Osteoblast (primary cell): ENCODE measurements at places on chromosomes 1 and 21. TPM values are rescaled to one million over a fixed set of nuclear protein-coding genes. Genes with fewer than 3 reads are reported as not detected.

GRCh38 chr1:101064697-101065096, 39.1 kb upstream of the DPH5 start:
- no peak overlapping the region for H3K27ac ChIP-seq
- no peak overlapping the region for H3K4me3 ChIP-seq
- H3K4me1 ChIP-seq: no peaks in the 10 kb centered on the region
- no peaks in the 10 kb centered on the region for H3K27me3 ChIP-seq
- no peaks in the 10 kb centered on the region for H3K36me3 ChIP-seq

DNA sequence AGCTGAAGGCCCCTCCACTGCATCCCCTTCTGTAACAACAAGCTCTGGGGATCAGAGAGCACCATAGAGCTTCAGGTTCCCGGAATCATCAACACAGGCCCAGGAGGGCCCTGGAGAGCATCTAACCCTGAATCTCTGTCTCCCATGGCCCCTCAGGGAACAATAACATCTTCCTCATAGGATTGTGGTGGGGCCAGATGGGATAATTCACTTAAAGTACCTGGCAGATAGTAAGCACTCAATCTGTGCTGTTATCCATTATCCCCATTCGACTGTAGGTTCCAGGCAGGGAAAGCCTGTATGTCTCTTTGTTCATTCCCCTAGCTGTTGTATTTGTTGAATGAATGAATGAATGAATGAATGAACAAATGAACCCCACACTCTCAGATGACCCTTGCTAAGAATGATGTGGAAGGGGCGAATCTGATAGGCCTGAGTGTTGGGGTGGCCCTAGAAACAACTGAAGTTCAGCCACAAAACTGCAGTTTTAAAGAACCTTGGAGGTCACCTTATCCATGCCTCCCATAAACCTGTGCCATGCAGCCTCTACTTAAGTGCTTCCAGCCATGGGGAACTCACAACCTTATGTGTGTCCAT, 14.5 kb downstream of the LAPTM5 start:
- no peaks in the 10 kb centered on the region for H3K4me1 ChIP-seq
- no peak overlapping the region for H3K27ac ChIP-seq
- H3K27me3 ChIP-seq: peaks cover 9% of the 10 kb centered on the region
- H3K4me3 ChIP-seq: no peak overlapping the region
- DNase-seq: peak; percentile 87

The UBXN10 gene
- under 0.01 TPM in 1 of 2 replicates, not detected in the other for total RNA-seq

GRCh38 chr21:38258521-38259485, 2.0 kb downstream of the KCNJ15 start:
- H3K27ac ChIP-seq: peak overlapping the region; percentile 89
- peaks cover 42% of the 10 kb centered on the region for H3K4me1 ChIP-seq
- H3K4me3 ChIP-seq: peak overlapping the region; percentile 12
- H3K36me3 ChIP-seq: no peaks in the 10 kb centered on the region
- peak; percentile 63 for DNase-seq
- no peaks in the 10 kb centered on the region for H3K27me3 ChIP-seq

GRCh38 chr1:173682184-173682583, 12.5 kb upstream of the ANKRD45 start:
- DNase-seq: no peak
- H3K27ac ChIP-seq: no peak overlapping the region
- H3K27me3 ChIP-seq: no peaks in the 10 kb centered on the region
- H3K4me1 ChIP-seq: no peaks in the 10 kb centered on the region

GRCh38 chr1:229434641-229435051, 752 bp upstream of the ACTA1 start:
- no peaks in the 10 kb centered on the region for H3K36me3 ChIP-seq
- no peak for DNase-seq
- no peak overlapping the region for H3K4me3 ChIP-seq
- no peaks in the 10 kb centered on the region for H3K4me1 ChIP-seq

The PLEKHN1 gene
- 0.36 and 0.88 TPM in 2 replicates for total RNA-seq

- peak; percentile 39 for DNase-seq
- no peak overlapping the region for H3K27ac ChIP-seq
- no peaks in the 10 kb centered on the region for H3K27me3 ChIP-seq
Observed at GRCh38 chr1:40774266-40774998, 9.2 kb upstream of the KCNQ4 start.

The PRKAA2 gene
- 0.88 and 1.1 TPM in 2 replicates for total RNA-seq

DNA sequence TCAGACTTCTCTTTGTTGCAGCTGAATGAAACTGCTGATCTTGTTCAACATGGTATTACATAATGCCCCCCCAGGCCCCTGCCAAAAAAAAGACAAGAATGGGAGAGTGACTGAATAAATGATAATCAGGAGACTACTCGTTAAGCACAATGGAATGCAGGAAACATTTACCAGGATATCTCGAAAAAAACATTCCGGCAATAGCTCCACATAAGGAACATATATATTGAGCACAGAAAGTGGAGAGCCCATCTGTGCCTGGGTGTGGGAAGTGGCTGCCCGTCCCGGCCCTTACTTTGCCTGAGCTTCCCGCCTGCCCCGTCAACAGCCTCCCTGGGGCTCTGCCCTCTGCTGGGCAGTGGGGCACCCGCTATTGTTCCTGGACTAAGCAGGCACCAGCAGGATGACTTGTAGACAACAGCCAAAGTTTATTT, 13.3 kb downstream of the TRIM11 start:
- peaks cover 12% of the 10 kb centered on the region for H3K4me1 ChIP-seq
- no peak overlapping the region for H3K4me3 ChIP-seq
- H3K36me3 ChIP-seq: peaks cover 34% of the 10 kb centered on the region
- no peaks in the 10 kb centered on the region for H3K27me3 ChIP-seq
- DNase-seq: peak; percentile 97
- peak overlapping the region; percentile 12 for H3K27ac ChIP-seq

DNA sequence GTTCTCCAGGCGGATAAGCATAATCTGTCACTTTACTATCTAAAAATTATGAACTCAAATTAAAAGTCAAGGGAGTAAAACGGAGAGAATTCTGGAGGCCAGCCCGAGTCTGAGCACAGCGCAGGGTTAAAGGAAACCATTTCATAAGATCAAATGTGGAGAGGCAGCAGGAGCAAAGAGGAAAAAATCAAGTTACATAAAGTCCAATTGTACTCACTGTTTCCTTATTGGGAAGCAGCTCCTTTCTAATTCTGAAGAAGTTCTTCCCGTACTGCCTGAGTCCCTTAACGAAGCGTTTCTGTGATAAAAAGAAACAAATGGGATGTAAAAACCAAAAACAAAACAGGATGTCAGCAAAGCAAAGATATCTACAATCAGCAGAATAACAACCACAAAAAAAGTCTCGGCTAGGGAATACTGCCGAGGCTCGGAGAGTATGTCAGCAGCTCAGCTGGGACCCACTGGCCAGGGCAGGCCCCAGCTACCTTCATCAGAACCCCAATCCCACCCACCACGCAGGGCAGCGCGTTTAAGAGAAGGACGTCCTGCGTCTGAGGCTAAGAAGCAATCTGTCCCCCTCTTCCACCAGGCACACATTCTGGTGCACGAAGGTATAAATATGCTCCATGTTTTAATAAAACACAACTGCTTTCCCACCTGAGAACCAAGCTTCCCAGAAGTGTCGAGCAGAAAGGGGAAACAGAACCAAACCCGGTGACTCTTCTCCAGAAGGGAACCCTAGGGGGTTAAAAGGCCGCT, 104.8 kb downstream of the SLC45A1 start:
- peak; percentile 79 for DNase-seq
- peaks cover 32% of the 10 kb centered on the region for H3K36me3 ChIP-seq
- no peaks in the 10 kb centered on the region for H3K27me3 ChIP-seq
- H3K4me1 ChIP-seq: peaks cover 46% of the 10 kb centered on the region

- H3K36me3 ChIP-seq: no peaks in the 10 kb centered on the region
- no peak overlapping the region for H3K27ac ChIP-seq
- H3K4me1 ChIP-seq: no peaks in the 10 kb centered on the region
- no peaks in the 10 kb centered on the region for H3K27me3 ChIP-seq
- H3K4me3 ChIP-seq: no peak overlapping the region
- DNase-seq: no peak
Observed at GRCh38 chr1:6082430-6082971, 36.8 kb downstream of the KCNAB2 start.

GRCh38 chr1:94858276-94858675, 38.1 kb downstream of the SLC44A3 start:
- no peak overlapping the region for H3K27ac ChIP-seq
- no peaks in the 10 kb centered on the region for H3K27me3 ChIP-seq
- no peak for DNase-seq
- H3K4me3 ChIP-seq: no peak overlapping the region
- no peaks in the 10 kb centered on the region for H3K36me3 ChIP-seq

- no peak overlapping the region for H3K4me3 ChIP-seq
- no peak for DNase-seq
- peaks cover 6% of the 10 kb centered on the region for H3K27me3 ChIP-seq
- no peak overlapping the region for H3K27ac ChIP-seq
Observed at GRCh38 chr1:48038270-48038767, 41.1 kb upstream of the TRABD2B start.

DNA sequence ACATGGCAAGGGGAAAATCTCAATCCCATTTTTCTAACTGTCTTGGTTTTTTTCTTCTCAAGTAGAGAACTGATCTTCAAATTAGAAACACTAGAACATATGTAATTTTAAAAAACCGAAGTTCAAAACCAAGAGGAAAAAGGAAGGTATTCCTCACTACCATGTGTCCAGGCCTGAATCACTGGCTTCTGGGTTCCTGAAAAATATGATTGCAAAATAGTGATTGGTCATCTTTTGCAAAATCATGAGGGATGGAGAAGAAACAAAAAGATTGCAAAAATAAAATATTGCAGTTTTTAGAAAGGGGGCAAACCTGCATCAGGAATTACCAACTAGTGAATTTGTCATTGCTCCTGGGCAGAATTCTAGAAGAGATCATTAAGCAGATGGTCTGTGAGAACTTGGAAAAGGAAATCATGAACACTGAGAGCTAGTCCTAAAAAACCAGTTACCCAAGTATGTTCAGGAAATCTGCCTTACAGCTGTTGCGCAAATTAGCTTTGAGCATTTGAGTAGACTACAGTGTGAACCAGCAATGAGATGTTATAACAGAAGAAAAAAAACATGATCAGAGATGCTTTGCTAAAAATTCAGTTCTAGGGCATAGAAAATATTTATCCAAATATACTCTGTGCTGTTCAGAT, 49.4 kb downstream of the SPATA46 start:
- no peaks in the 10 kb centered on the region for H3K4me1 ChIP-seq
- no peak overlapping the region for H3K27ac ChIP-seq
- H3K27me3 ChIP-seq: peaks cover 41% of the 10 kb centered on the region

DNA sequence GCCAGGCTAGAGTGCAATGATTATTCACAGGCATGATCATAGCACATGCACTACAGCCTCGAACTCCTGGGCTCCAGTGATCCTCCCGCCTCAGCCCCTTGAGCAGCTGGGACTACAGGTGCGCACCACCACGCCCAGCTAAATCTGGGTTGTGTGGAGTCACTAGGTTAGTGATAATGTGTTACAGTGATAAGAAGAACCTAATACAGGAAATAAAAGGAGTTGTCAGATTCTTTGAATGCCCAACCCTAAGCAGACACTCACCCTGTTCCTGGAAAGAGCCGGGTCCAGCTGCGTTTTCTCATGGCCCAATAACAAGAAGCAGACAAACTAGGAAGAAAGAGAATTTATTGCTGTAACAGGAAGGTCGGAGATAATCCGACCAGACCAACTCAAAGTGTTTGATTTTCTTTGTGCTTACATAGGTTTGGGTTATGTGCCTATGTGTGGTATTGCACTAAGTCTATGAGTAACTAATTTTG, 8.8 kb downstream of the IFNGR2 start:
- no peak overlapping the region for H3K4me3 ChIP-seq
- peaks cover 46% of the 10 kb centered on the region for H3K36me3 ChIP-seq
- no peak overlapping the region for H3K27ac ChIP-seq
- no peaks in the 10 kb centered on the region for H3K27me3 ChIP-seq

DNA sequence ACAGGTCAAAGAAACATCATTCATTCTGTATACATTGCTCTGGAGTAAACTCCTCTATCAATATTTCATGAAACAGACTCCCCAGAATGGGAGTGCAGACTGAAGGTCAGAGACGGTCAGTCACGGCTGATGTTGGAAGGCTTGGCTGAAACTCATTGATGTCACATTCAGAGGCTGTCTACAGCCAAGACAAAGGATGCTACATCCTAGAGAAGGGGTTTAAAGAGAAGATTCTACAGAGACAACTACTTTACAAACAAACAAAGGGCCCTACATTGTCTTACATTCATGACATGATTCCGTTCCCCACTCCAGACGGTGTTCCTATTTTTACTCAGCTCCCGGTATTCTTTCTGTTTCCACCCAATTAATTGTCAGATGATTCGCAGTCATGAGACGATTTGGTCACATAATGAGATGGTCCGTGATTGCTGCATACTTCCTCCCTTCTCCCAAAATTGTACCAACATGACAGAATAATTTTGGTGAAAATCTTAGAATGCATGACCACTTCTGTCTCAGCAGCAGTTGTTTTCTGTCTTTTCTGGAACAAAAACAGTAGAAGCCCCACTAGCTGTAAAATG, 73.8 kb upstream of the VAV3 start:
- H3K27me3 ChIP-seq: peaks cover 2% of the 10 kb centered on the region
- DNase-seq: no peak
- H3K36me3 ChIP-seq: no peaks in the 10 kb centered on the region
- no peak overlapping the region for H3K27ac ChIP-seq
- H3K4me3 ChIP-seq: no peak overlapping the region
- no peaks in the 10 kb centered on the region for H3K4me1 ChIP-seq

The HSF2BP gene
- total RNA-seq: 1.8 and 2.1 TPM in 2 replicates

DNA sequence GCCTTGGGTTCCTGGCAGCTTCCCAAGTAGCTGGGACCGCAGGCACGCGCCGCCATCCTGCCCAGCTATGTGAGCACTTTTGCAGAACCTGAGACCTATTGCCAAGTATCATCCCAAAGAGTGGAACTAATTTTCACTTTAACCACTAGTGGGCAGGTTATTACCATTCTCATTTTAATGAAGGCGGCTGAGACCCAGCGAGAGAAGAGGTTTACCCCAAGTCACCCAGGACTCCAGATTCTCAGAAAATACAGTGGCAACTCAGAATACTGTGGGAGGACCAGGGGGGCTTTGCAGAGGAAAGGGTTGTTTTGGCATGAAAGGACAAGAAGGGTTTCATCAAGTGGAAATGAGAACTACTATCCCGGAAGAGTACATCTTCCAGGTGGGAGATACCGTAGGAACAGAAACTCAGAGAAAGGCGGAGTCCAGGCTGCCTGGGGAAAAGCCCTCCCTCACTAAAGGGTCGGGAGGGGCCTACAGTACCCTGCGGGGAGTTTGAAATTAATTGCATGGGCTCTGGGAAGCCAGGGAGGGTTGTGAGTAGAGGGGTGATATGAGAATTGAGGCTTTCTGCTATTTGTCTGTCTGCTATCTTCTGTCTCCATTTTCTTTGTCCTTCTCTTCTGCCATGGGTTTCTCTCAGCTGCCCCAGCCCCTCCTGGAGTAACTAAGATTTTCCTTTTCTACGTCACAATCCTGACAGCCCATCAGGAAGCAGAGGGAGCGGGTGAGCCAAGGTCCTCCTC, 7.2 kb upstream of the SEMA4A start:
- peak; percentile 94 for DNase-seq
- H3K27ac ChIP-seq: peak overlapping the region; percentile 29
- peaks cover 32% of the 10 kb centered on the region for H3K4me1 ChIP-seq
- peak overlapping the region; percentile 18 for H3K4me3 ChIP-seq

DNA sequence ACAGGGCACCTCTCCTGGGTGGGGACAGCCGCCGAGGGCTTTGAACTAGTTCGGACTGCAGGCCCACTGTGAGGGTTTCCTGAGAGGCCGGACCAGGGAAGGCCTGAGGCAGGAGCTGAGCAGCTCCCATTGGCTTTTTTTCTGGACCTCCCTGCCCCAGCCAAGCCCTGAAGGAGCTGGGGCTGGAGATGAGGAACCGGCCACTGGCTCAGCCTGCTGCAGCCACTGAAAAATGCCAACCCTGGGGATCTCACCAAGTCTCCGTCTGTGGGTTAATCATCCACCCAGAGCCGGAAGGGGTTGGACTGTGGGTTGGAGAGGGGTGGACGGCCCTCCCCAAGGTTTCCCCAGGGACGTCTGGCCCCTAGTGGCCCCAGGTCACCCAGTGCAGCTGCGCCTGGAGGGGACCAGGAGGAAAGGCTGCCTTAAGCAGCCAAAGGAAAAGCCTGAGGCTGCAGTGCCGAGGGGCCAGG, 2.5 kb downstream of the VWA1 start:
- H3K4me1 ChIP-seq: peaks cover 5% of the 10 kb centered on the region
- H3K36me3 ChIP-seq: no peaks in the 10 kb centered on the region
- peaks cover 11% of the 10 kb centered on the region for H3K27me3 ChIP-seq

The OLFML2B gene
- total RNA-seq: 49.9 and 58.9 TPM in 2 replicates
